ENCODE measurements at places on chromosomes 7 and 10. TPM values are rescaled to one million over a fixed set of nuclear protein-coding genes. Genes with fewer than 3 reads are reported as not detected.

DNA sequence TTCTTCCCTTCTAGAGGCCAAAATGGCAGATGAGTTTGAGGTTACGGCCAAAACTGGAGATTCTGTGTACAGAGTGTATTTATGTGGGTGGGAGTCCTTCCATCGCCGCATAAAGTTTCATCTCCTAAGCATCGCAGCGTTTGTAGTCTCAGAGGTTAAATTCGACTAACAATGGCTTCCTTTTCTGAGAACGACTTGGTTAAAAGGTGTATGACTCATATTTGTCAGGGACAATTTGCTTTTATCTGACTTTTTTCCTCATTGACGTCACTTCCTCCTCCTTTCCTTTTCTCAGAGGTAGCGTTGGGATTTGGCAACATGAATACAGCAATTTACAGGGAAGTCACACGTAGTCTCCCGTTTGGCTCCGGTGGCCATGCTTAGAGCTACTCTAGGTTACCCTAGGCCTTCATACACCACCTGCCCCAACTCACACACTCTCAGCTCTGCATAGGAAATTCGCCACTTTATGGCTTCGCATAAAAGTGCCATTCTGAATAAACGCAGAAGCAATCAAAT lies 37.6 kb upstream of the TCF7L2 start:
- no peak for DNase-seq

DNA sequence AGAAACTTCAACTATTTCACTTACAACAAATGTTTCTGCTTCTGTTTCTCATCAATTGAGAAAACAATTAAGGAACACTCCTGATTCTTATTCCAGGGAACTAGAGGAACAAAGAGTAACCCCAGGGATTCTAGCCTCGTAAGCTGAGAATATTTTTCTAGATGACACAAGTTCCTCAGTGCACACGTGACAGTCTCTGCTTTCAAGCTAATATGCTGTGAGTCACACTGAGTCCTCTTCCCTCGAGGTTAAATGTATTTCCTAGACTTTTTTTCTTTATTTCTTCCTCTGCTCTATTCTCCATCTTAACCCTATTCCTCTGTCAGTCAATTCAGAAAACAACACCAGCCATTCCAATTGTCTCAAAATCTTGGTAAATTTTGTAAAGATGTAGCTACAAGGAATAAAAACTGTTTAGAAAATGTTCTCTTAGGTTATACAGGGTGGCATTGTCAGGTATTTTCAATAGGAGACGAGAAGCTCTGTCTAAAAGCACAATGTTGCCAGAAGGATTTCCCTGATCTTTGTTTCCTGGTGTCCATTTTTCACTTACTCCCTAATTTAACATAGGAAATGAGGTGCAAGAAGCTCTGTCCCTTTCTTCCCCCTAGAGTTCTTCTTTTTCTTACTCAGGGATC lies 5.8 kb upstream of the C1GALT1 start:
- no peak for DNase-seq

- no peak for DNase-seq
Measured at GRCh38 chr10:23338886-23339285, 5.7 kb downstream of the C10orf67 start.

DNA sequence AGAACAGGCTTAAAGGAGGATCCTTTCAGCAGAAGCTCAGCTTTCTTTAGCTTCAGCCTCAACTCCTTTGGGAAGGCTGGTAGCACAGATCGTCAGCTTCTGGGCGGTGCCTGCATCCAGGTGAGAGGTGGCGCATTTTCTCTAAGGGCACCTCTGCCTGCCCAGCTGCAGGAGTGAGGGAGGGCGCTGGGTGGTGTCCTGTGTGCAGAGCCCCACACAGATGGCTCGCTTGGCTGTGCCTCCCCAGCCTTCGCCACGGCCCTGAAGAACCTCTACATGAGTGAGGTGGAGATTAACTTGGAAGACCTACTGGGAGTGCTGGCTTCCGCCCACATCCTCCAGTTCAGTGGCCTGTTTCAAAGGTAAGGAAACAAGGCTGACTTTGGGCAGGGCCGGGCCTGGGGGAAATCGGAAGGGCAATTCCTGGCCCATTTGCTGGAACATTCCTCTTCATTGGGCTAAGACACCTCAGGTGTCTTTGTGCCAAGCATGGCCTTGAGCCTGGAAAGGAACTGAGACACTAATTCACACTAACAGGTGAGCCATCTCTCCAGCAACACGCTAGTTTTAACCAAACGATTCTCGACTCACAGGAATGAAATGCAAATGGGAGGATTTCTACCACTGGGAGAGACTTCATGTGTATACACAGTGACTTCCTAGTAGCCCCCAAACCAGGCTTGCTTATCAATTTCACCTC lies 19.9 kb downstream of the BTBD16 start:
- DNase-seq = no peak

DNA sequence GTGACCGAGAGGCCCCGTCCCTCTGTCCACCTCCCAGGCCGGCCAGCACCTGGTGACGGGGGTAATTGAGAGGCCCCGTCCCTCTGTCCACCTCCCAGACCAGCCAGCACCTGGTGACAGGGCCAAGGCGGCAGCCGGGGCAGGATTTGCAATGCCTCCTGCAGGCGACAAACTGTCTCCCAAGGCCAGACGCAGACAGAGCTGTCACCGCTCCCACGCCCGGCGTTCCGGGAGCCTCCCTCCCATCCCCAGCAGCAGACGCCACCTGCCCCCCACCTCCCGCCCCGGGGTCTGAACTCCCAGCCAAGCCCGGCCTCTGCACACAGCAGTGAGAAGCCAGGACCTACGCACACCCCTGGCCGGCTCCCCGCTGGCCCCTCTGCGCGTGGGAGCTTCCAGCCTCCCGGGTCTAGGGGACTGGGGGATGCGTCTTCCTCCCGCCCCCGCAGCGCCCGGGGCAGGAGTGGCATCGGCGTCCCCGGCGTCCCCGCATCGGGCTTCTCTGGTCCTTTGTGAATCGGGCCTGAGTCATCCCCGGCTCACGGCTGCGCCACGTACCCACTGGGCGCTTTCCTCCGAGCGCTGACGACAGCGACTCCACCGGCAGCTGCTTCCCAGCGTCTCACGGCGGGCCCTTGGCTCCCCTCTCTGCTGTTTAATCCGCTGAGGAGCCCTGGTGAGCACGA lies 95.1 kb upstream of the DIP2C start:
- peak; percentile 39 for DNase-seq

DNA sequence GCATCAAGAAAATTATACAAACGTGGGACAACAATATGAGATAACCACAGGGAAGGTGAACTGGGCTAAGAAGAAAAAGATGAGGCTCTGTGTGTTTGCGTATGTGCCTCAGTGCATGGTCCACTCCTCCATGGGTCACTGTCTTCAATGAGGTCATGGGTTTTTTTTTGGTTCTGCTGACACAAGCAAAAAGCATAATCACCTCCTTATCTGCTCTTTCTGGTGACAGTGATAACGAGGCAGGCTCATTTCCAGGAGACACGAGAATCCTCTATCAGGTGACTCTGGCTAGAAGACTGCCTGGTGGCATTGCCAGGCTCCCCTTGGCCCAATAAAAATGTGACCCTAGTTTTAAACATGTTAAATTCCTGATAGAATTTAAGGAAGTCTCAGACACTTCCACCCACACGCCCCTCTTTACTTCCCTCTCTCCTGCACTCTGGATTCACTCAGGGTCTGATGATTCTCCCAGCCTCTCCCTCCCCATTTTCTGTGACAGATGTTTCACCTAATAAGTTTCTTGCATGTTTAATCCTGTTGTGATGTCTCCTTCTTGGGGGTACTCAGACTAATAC lies 35.3 kb upstream of the CDCA7L start:
- no peak for DNase-seq

DNA sequence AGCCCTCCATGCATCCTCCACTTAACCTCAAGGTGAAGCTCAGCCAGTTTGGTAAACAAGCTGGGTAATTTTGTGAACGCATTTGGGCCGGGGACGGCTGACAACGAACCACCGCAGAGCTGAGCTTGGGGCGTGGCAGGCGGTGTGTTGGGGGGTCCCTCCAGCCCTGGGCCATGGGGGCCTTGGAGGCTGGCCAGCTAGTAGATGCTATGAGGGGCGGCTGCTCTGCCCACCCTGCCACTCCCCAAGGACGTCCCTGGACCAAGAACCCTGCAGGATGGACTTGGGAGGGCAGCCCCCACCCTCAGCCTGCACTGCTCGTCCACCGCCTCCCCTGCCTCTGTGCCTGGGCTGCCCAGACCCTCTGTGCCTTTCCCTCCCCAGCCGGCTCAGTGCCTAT lies 12.0 kb upstream of the SCART1 start:
- DNase-seq = no peak

Gene UBN2
- 32.1 TPM for total RNA-seq

DNA sequence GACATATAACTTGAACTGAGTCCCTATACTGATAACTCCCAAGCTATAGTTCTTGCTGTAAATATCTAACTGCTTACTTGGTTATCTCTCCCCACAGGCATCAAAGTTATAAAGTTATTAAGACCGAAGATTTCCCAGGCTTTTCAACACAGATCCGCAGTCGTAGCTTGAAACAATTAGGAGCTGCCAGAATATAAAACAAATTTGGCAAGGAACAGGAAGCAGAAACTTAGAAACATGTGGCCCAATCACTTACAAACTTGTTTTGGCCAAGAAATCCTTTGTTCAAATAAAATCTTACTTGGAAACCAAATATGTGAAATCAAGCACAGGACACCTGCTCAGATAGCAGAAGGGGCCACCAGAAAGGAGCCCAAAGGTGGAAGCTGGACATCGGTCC lies 9.0 kb downstream of the SLC16A12 start:
- DNase-seq = no peak

DNA sequence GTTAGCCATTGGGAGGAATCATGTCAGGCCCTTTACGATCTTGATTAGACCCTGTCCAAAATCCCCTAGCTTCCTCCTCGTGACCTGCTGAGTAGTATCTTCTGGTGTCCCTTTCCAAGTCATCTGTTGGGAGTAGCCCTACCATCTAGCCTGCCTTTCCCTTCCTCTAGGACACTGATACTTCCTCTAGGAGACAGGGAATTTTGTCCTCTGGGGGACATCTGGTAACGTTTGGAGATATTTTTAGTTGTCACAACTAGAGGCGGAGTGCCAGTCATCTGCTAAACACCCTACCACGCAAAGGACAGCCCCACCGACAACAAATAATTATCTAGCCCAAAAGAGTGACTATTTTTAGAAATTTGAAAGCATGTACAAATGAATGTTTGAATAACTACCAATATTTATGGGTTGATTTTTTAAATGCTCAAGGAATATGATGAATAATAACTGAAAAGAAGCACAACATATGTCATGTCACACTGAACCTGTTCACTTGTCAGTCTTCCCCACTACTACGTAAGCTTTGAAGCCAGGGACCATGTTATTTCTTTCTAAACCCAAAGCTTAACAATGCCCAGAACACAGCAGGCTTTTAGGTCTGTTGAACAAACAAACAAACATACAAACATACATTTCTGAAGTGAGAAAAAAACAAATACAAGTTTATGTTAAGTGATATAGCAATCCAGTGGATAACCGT lies 105.9 kb downstream of the ARHGAP12 start:
- DNase-seq = no peak

DNA sequence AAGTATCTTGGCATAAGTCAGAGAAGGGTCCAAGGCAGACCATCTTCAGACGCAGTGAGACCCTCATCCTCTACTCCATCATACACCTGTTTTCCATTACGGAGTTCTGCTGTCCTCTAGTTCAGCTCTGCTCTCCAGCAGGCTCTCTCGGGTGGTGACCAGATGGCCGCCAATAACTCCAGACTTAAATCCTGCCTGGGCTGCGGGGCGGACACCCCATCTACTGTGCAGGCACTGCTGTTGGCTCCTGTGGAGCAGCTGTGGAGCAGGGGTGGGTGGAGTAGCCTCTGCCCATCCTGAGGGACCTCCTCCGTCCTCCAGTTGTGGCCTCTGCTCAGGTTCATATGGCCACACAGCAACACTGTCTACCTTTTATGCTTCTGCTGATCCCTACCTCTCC lies 608.1 kb downstream of the SDK1 start:
- no peak for DNase-seq

DNA sequence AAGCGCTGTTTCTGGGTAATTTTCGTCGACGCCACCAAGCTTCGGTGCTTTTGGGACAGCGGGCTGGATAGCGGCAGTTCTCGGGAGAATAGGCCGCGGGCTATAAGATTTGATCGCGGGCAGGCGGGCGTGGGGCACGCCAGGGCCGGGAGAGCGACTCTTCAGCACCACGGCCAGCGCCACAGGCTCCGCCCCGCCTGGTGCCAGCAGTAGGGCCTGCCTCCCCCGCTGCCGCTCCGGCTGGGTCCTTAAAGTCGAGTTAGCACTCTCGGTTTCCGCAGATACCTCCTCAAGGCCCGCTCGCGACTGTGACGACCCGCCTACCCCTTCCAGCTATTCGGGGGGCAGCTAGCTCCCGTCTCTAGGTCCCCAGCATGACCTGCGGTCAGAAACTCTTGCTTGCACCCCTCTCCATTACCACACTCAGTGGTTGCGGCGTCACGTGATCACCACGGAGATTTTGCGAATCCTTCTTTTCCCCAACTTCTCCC lies 9.4 kb downstream of the NXPH1 start:
- peak; percentile 84 for DNase-seq

- DNase-seq = no peak
Measured at GRCh38 chr7:114949231-114949630, 27.3 kb downstream of the MDFIC start.

GRCh38 chr10:71627956-71628355 lies 91.6 kb downstream of the C10orf105 start:
- DNase-seq = no peak

- no peak for DNase-seq
Measured at GRCh38 chr10:90798482-90798881, 59.4 kb downstream of the HTR7 start.

Gene PDE1C
- total RNA-seq = 1.1 TPM

Gene SEMA3E
- total RNA-seq = 0.41 TPM

GRCh38 chr7:117470777-117471176 lies 9.0 kb upstream of the CFTR start:
- DNase-seq = no peak

Gene FRG2B
- not detected for total RNA-seq

Gene HOXA6
- 1.6 TPM for total RNA-seq

DNA sequence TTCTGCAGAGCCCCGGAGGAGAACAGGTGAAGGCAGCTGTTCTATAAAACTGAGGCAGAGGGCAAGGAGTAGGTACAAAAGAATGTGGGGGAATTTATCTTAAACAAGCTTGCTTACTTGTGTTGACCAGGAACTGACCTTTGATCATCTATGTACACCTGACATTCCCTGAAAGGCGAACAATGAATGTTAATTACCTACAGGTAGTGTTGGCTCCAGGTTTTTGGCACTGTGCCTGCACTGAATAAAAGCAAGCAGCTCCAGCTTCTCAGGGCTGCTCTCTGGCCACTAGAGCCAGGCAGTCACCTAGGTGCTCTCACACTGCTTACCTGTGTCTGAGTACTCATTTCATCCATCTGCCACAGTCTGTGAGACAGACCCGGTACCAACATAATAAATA lies 87.0 kb downstream of the RAPGEF5 start:
- no peak for DNase-seq

GRCh38 chr7:102721-103120 lies 89.7 kb upstream of the FAM20C start:
- DNase-seq = no peak

DNA sequence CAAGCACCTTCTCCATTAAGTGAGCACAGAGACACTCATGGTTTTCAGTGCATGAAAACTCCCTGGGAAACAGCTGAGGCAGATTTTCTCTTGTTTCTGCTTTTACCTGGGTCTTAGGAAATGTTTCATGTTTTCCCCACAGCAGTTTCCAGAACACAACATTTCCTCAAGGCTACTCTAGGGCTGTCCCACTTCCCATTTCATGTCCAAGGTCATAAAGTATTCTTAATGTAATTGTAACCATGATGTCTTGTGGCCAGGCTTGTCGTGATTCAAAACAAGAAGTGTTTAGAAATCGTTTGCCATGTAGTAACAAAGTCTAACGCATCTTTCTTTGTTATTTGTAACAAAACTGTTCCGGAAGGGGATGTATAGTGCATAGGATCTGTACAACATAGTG lies 83.8 kb upstream of the NRP1 start:
- no peak for DNase-seq
